Stimulated activated CD4-positive, alpha-beta T cell treated with anti-CD3 and anti-CD28 coated beads, Interleukin-4, amount 100 ng/mL, for 24 hours (primary cell): ENCODE measurements at places on chromosomes 7 and 10.
A peak's percentile ranks its signal among the peaks of the same experiment; 100 is the strongest.

DNA sequence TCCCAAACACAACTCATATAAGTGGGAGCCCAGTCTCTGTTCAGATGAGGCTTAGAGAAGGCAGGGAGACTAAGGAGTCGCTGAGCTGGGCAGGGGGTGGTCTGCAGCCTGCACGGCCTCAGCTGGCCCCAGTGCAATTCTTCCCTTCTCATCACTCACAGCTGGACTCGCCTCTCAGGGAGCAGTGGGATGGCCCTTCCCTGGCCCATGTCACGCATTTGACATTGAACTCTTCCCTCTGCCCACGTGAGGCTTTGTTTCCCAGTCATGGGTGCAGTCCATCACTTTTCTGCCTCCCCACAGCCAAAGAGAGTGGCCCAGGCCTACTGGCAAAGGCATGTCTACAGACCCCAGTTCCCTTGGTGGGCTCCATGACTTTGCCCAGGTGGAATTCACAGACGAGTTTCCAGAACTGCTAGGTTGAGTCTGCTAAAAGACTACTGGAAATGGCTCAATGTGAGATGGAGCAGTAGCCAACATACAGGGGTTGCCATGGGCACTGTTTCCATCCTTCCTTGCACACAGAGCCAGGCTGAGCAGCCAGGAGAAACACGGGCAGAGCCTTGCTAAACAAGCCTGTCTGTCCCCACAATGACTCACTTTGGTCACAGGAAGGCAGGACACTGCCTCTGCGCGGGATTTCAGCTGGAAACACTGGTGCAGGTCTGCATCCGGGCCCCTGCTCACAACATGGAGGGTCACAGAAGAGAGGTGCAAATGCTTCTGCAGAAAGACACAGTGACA is 90.1 kb downstream of the OAT start:
- DNase-seq, result no peak

- DNase-seq, result peak; percentile 12
Measured at GRCh38 chr7:24283897-24284698, at the start of gene NPY. TSS of gene NPY (plus strand) at chr7:24284190. CDS start at chr7:24285241, 1,051 bp downstream.

DNA sequence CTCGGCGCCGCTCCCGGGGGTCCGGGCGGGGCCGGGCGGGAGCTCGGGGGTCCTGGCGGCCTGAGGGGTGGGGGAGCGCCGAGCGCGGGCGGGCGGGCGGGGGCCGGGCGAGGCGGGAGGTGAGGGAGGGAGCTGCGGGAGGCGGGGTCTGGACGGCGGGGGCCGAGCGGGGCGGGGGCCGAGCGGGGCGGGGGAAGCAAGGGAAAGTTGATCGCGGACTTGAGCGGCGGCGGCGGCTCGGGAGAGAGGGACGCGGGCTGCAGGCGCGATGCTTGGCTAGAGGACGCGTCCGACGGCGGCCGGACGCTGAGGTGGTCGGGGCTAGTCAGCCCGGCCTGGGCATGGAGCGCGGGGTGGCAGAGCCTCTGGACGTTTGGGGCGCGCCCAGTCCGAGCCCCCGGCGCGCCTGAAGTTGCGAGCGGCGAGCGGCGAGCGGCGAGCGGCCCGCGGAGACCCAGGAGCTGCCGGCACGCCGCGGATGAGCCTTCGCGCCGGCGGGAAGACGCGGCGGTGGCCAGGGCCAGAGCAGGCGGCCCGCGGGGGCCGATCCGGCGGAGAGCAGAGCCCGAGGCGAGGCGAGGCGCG is at the start of gene CDH23:
Gene CDH23 (plus strand): TSS at position 210 of the 585 bp plus-strand sequence. CDS start 42,912 bp downstream, outside the sequence.
- no peak for DNase-seq

DNA sequence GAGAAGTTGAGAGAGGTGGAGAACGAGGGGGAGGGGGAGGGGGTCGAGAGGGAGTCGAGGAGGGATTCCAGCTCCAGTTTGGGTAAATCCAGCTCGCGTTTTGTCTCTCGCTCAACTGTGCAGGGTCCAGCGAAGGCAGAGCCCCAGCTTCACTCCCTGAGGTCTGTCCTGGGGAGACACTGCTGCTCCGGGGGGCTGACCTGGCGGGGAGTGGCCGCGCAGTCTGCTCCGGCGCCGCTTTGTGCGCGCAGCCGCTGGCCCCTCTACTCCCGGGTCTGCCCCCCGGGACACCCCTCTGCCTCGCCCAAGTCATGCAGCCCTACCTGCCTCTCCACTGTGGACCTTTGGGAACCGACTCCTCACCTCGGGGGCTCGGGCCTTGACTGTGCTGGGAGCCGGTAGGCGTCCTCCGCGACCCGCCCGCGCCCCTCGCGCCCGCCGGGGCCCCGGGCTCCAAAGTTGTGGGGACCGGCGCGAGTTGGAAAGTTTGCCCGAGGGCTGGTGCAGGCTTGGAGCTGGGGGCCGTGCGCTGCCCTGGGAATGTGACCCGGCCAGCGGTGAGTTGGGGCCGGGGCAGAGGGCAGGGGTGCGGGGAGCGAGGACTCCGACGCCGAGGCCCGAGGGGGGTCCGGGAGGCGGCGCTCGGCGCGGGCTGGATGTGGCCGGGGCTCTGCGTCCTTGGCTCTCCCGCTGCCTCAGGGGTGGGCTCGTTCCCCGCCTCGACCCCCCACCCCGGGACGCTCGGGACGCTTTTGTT is at the start of gene TET1:
Gene TET1 (plus strand): TSS at position 152 of the 757 bp plus-strand sequence. CDS start 12,002 bp downstream, outside the sequence.
- peak; percentile 9 for DNase-seq

DNA sequence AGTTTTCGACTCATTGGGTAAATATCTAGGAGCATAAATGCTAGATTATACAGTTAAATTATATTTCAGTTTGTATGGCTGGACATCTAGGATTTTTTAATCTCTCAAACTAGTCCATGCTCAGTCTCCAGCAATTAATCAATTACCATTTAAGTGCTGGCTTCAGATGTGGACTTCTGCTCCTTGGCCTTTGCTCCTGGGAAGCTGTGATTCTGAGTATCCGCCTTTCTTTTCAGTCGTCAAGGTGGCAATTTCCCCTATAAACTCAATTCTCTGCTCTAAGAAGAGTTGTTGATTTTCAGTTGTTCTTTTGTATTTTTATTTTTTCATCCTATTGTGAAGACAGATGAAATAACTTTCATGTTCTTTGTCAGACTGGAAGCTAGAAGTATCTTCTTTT is 23.7 kb downstream of the TFPI2 start:
- no peak for DNase-seq

DNA sequence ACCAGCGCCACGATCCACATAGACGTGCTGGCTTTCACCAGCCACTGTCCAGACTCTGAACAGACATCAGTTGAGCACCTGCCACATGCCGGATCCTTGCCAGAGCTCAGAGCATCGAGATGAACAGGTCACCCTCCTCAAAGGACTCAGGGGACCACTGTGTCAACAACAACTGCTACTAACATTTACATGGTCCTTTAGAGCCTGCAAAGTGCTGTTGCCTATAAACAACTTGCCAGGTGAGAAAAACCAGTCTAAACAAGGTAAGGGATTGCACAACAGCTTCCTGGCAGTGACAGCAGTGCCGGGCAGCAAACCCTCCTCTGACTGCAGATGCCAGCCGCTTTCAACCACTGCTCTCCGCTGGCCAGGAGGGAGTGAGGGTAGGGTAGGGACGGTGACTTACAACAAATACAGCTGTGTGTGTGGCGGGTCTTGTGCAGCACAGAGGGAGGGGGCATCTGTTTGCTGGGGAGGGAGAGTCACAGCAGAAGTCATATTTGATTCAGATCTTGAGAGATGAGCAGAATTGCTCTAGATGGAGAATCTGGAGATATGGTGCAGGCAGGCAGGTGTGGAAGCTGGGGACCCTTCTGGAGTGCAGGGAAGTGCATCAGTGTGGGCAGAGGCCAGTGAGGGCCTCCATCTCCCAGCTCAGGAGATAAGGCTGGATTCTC is 32.8 kb upstream of the RHEB start:
- no peak for DNase-seq

GRCh38 chr10:97891497-97892167 is 42.0 kb downstream of the GOLGA7B start:
- DNase-seq, result no peak

DNA sequence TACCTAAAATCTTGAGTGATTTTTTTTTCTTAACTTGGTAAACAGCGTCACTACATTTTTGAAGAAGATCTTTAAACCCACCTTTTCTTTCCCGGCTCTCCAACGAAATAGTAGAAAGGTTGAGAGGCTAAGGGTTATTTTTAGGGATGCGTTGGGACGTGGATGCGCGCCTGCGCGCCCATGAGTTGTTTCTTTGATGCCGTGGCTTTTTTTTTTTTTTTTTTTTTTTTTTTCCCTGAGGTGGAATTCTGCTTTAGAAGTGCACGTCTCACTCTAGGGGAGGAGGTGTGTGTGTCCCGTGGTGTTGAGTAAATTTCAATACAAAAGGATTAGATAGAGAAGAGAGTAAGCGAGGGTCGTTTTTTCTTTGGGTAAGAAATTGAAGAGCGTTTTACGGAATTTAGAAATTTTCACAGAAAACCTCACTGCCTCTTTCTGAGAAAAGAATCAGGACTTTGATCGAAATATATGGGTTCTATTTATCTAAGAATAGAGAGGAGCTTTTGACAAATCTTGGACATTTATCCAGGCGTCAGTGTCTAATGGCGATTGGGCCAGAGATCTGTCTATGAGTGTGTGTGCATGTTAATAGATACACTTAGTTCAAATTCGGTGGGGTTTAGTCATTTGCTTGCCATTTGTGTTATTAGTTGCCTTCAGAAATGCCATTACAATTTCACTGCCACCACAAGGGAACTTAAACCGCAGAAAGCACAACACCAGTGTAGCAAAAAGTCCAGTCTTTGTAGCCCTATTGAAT is 1.2 kb upstream of the SP8 start:
- DNase-seq, result no peak

- no peak for DNase-seq
Measured at GRCh38 chr10:129768437-129769355, 195.4 kb downstream of the EBF3 start.

GRCh38 chr7:139769066-139769465 is 8.7 kb downstream of the HIPK2 start:
- no peak for DNase-seq

DNA sequence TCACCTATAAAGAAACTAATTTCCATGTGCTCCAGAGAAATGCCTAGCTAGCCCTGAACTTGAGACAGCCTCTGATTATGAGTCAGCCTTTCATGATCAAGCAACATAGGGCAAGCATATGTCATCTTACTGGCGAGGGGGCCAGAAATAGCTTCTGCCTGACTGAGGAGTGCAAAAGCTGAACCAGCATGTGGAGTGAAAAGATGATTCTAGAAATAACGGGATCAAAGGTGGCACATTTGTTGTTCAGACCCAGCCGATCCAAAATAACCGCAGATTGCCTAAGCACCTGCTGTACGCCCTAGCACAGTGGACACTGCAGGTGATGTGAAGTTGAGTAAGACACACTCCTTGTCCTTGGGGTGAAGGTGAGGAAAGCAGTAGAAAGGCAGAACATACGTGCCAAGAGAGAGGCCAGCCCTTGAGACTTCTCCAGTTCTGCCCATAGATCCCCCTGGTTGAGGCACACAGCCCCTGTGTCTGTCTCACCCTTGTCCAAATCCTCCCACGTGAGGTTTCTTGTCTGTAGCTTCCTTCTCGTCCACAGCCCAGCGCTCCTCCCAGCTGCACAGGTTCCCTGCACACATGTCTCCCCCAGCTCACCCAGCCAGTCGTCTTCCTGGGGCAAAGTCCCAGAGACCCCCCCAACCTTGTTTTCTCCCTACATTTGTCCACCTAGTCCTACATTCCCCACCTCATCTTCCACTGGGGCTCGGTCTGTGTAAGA is 2.8 kb upstream of the BCL7B start:
- no peak for DNase-seq

DNA sequence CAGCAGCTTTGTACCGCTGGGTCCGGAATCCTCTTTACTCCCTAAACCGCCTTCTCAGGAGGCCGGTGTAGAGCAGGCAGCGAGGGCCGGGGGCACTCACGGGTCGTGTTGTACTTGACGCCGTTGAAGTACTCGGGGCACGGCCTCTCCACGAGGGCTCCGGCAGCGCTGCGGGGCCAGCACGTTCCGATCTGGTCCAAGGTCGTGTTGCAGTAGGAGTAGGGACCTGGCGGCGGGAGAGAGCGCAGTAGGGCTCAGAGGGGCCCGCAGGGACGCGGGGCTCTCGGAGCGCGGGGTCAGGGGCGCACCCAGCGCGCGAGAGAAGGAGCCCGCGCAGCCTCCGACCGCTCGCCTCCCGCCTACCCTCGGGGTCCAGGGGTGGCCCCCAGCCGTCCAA is 443 bp downstream of the CRHR2 start:
- no peak for DNase-seq

DNA sequence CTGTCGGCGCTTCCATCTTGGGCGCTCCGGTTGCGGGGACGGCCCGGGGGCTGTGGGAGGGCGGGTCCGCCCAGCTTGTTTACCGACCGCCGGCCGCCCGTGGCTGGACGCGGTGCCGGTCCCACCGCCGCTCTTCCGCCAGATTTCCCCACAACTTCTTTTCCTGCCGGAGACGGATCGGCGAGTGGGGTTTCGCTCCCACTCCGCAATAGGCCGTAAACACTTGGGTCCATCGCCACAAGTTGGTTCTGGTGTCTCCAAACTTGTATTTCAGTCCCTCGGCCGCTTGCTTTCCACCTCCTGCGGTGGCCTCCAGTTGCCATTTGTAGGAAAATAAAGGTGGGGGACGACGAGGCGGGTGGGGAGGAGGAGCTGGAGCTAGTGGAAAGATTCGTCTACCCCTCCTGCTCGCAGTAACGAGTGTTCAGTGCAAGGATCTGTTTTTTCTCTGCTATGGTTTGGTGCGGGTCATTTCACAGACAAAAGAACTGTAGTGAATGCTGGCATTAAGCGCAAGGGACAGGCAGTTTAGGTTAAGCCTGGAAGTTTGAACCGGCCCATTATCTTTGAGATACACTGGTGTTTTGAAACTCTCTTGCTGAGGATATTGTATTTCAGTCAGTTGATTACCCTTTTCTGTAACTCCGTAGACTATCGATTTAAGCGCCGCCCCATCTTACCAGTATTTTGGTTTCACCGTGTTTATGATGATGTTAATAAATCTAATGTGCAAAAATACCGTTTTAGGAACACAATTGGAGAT is 24.3 kb upstream of the ZRANB1 start:
- DNase-seq, result peak; percentile 38

DNA sequence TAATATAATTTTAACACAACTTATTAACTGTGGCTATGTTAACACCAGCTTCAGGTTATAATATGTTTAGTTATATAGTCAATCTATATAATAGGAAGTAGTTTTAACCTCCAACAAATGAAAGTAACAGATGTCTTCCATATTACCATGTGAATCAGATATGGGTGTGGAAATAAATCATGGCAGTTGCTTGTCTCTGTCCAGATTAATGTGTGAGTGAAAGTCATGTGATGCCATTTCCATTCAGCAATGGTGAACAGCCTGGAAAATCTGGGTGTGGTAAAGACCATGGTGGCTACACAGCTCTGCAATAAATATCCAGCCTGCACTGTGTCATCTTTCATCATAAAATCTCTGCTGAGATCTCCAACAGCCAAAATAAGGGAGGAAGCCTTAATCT is 27.8 kb downstream of the HEPACAM2 start:
- DNase-seq, result no peak

- no peak for DNase-seq
Measured at GRCh38 chr10:14476641-14477407, 146.1 kb upstream of the FRMD4A start.

- DNase-seq, result no peak
Measured at GRCh38 chr10:109205929-109206585, 717.3 kb downstream of the XPNPEP1 start.
